Posterior vena cava (tissue), 2 donors: ENCODE measurements at places on chromosomes 13 and 19.

DNA sequence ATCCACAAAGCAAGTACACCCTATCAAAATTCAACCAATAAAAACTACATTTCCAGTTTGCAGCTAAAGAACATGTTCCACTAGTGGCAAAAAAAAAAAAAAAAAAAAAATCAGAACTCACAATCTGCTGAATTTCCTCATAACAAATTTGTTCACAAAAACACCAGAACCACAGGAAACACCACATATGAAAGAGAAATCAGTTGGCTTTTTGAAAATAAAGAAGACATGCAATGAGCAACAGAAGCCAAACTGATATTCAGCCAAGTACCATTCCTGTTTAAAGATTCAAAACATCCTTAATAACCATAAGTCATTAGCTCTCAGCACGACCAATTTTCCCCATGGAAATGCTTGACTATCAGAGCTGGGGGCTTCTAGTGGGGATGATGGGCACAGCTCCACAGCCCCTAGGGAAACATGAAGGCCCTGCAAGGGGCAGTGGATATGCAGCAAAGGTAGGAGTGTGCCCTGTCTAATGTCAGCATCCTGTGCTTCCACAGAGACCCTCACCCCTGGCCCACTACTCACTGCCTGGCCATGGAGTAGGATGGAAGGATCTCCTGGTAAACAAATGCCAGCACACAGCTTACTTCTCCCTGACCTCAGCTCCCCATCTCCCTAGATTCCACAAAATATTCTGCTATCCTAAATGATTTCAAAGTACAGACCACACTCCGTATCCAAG, 74.0 kb upstream of the DOCK9 start:
- no peak for DNase-seq

DNA sequence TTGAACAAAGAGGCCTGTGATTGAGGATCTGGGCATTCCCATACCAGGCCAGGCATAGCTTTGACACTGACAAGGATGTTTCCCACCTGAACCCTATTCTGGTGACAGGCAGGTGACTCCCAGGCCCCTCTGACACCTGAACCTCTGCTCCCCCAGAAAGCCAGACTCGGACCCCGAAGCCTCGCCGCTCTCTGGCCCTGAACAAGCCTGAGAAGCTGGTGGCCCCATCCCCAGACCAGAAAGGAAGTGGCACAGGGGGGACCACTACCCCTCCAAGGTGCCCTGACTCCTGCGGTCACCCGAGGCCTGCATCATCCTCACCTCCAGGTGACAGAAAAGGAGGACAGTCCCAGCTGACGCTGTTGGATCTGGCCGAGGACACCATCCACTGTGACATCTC, 14.7 kb downstream of the SIX5 start:
- peak; percentile 62 for DNase-seq

- no peak for DNase-seq
Measured at GRCh38 chr19:38718747-38719543, 25.3 kb downstream of the CAPN12 start.

DNA sequence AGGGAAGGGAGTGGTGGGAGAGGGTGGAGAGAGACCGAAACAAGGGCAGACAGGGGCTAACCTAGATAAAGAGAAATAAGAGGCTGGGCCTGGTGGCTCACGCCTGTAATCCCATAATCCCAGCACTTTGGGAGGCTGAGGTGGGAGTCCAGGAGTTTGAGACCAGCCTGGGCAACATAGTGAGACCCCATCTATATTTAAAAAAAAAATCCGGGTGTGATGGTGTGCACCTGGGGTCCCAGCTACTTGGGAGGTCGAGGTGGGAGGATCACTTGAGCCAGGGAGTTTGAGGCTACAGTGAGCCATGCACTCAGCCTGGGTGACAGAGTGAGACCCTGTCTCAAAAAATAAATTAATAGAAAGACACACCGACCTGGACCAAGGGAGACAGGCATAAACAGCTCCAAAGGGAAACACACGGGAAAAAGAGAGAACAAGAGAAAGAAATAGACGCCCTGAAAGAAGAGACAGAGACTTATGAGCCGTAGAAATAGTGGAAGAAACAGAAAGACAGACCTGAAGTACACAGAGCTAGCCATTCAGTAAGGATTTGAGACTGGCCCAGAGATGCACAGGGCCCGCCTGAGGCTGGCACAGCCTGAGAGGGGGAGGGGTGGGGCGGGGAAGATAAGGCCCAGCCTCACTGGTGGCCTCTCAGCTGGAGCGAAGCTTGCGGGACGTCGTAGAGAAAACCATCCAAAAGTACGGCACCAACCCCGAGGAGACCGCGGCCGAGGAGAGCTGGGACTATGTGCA, 2.2 kb downstream of the CD37 start:
- no peak for DNase-seq
